H1 (cell line): ENCODE measurements at places on chromosomes 2 and 18. TPM values are rescaled to one million over a fixed set of nuclear protein-coding genes. Genes with fewer than 3 reads are reported as not detected.
A peak's percentile ranks its signal among the peaks of the same experiment; 100 is the strongest.

DNA sequence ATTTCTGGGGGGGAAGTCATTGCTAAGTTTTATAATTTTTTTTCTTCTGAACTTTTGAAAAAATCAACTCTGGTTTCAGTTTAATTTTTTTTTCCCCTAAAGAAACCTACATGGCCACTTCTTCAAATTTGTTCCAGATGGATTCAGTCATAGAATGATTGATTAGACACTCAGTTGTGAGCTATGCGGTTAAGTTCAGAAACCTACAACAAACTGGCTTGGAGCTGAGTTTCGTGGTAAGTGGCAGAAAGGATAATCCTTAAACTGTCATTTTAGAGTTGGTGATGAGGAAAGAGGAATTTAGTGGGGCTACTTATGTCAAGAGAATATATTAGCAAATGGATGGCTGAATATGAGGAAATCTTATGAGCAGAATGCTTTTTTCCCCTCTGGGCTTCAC, 23.7 kb downstream of the EFEMP1 start:
- H3K4me1 ChIP-seq: no peaks in the 10 kb centered on the region
- no peak overlapping the region for H3K27ac ChIP-seq
- H3K4me3 ChIP-seq: no peak overlapping the region
- H3K27me3 ChIP-seq: no peaks in the 10 kb centered on the region
- H3K36me3 ChIP-seq: no peaks in the 10 kb centered on the region

Gene KRTCAP3
- 50.1 and 55.4 TPM in 2 replicates for total RNA-seq

Gene TRABD2A
- 18.6 and 19.7 TPM in 2 replicates for total RNA-seq

Gene TRIM54
- total RNA-seq: 3.9 and 4.2 TPM in 2 replicates

- no peak overlapping the region for H3K4me3 ChIP-seq
- no peaks in the 10 kb centered on the region for H3K36me3 ChIP-seq
- no peak overlapping the region for H3K27ac ChIP-seq
- H3K4me1 ChIP-seq: no peaks in the 10 kb centered on the region
Measured at GRCh38 chr2:124147552-124147951, 122.5 kb downstream of the CNTNAP5 start.

Gene TLX2
- total RNA-seq: 0.15 and 0.17 TPM in 2 replicates

GRCh38 chr2:196823750-196824522, 14.8 kb upstream of the C2orf66 start:
- no peak overlapping the region for H3K4me3 ChIP-seq
- DNase-seq: no peak
- H3K36me3 ChIP-seq: no peaks in the 10 kb centered on the region
- no peak overlapping the region for H3K27ac ChIP-seq
- no peaks in the 10 kb centered on the region for H3K27me3 ChIP-seq

DNA sequence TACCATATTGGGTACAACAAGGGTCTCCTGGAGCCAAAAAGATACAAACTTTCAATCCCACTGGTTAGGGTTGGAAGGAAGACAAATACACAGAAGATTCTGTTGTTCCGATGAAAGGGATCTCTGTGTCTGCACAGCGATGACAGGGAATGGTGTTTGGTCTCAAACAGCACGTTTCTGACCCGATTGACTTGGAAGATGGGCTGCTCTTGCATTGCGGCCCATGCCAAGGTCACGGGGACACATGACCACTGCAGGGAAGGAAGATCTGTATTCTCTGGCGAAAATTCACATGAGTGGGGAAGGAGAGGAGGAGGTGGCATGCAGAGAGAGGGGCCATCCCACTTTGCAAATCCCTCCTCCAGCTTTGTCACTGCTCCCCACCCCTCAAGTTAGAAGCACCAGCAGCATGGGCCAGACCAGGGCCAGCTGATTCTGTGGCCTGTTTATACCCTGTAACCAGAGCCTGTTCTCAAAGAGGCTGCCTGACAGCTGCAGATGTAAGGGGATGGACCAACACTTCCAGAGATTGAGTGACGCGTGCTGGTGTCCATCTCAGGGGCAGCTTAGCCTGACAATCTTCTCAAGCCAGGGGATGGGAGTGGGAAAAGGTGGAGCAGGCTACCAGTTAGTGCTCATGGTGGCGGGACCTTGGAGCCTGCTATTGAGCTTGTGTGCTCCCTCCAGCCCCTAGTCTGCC, 57.2 kb downstream of the TNP1 start:
- no peaks in the 10 kb centered on the region for H3K27me3 ChIP-seq
- no peak overlapping the region for H3K27ac ChIP-seq
- H3K36me3 ChIP-seq: no peaks in the 10 kb centered on the region
- H3K4me3 ChIP-seq: no peak overlapping the region
- no peaks in the 10 kb centered on the region for H3K4me1 ChIP-seq
- no peak for DNase-seq

Gene NPAS2
- 0.65 and 1.8 TPM in 2 replicates for total RNA-seq

DNA sequence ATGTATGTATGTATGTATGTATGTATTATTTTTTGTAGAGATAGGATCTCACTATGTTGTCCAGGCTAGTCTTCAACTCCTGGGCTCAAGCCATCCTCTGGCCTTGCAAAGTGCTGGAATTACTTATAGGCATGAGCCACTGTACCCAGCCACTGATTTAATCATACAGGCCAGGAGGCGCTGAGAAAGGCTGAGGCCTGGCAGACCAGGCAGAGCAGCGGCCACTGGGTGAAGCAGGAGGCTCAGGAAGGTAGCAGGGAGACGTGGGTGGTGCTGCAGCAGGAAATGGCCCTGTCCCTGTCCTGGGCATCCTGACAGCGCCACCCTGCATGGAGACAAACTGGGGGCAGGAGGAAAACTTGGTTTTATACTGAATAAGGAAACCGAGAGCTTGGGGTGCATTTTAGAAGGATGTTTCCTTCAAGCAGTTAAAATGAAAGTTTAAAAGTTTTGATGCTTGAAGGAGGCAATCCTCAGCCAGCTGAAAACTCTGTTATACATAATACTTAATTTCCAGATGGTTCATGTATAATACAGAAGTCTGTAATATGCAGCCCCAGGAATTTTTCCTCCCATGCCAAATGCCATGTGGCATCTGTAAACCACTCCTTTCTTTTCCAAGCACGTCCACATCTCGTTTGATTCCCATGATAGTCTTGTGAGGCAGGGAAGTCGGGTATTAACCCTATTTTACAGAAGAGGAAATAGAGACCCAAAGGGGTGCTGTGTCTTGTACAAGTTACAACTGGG, 182.4 kb downstream of the CELF4 start:
- no peak overlapping the region for H3K27ac ChIP-seq
- DNase-seq: no peak
- H3K4me1 ChIP-seq: peaks cover 9% of the 10 kb centered on the region
- H3K36me3 ChIP-seq: no peaks in the 10 kb centered on the region

GRCh38 chr18:70294471-70295191, 5.8 kb downstream of the SOCS6 start:
- H3K4me1 ChIP-seq: peaks cover 12% of the 10 kb centered on the region
- no peaks in the 10 kb centered on the region for H3K36me3 ChIP-seq
- H3K27ac ChIP-seq: no peak overlapping the region
- DNase-seq: no peak

GRCh38 chr18:22813648-22814328, 119.3 kb upstream of the RBBP8 start:
- H3K27me3 ChIP-seq: no peaks in the 10 kb centered on the region
- H3K4me1 ChIP-seq: no peaks in the 10 kb centered on the region
- no peak for DNase-seq
- no peaks in the 10 kb centered on the region for H3K36me3 ChIP-seq
- H3K27ac ChIP-seq: no peak overlapping the region

- no peaks in the 10 kb centered on the region for H3K36me3 ChIP-seq
- H3K4me1 ChIP-seq: no peaks in the 10 kb centered on the region
- no peak overlapping the region for H3K4me3 ChIP-seq
Measured at GRCh38 chr18:57826252-57826651, 23.1 kb upstream of the ATP8B1 start.

GRCh38 chr2:232634206-232635150, 1.1 kb downstream of the EFHD1 start:
- H3K4me1 ChIP-seq: no peaks in the 10 kb centered on the region; the same call in 1 of the 2 replicates
- H3K4me3 ChIP-seq: peak overlapping the region; percentile 56
- no peaks in the 10 kb centered on the region for H3K36me3 ChIP-seq
- DNase-seq: no peak
- H3K27ac ChIP-seq: no peak overlapping the region

Gene EFEMP1
- 14.0 and 15.5 TPM in 2 replicates for total RNA-seq

Gene ZSWIM2
- total RNA-seq: not detected in 2 replicates

DNA sequence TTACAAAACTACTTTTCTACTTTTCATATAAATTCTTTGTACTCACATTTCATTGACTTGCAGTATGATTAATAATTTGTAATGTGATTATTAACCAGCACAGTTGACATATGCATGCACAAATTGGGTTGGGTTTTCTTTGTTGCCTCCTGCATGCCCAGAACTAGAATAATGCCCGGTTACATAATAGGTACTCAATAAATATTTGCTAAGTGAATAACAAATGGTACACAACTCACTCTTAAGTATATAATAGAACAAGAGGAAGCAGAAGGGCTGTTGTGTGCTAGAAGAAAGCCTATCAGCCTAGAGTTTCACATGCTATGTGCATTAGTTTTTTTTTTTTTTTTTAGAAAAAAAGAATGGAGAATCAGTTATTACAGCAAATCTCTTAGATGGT, 9.3 kb downstream of the RDH14 start:
- peaks cover 9% of the 10 kb centered on the region for H3K36me3 ChIP-seq
- no peak for DNase-seq
- H3K27ac ChIP-seq: no peak overlapping the region
- H3K4me1 ChIP-seq: peaks cover 3% of the 10 kb centered on the region
- H3K27me3 ChIP-seq: no peaks in the 10 kb centered on the region

- H3K36me3 ChIP-seq: no peaks in the 10 kb centered on the region
- no peaks in the 10 kb centered on the region for H3K4me1 ChIP-seq
- no peak overlapping the region for H3K27ac ChIP-seq
- no peak overlapping the region for H3K4me3 ChIP-seq
Measured at GRCh38 chr2:18395555-18395954, 164.9 kb downstream of the RDH14 start.

Gene SLC19A3
- total RNA-seq: 5.9 and 9.8 TPM in 2 replicates

Gene ACMSD
- total RNA-seq: not detected in 2 replicates

DNA sequence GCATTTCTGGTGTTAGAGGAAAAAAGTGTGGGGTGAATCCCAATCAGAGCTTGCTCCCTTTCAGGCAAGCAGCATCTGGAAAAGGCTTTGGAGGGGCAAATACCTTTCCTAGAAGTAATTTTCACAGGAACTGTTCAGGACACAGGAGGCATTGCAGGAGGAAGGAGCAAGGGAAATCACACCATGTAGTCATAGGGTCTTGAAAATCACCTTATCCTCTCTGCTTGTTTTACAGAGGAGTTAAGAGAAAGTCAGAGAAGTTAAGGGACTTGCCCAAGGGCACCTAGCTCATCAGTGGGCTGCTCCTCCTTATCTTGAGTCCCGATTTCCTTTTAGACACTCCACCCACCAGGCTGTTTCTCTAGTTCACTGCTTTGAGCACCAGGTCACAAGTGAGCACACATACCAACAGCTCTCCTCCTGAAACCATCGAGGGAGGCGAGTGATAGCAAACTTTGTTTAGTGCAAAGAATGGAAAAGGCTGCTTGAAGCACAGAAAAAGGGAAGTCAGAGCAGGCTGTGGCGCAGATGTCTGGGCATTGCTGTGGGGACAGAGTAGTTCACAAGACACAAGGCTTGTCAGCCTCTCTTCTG, 89.2 kb upstream of the CXCR4 start:
- no peak for DNase-seq
- H3K4me3 ChIP-seq: no peak overlapping the region
- no peaks in the 10 kb centered on the region for H3K36me3 ChIP-seq
- no peaks in the 10 kb centered on the region for H3K4me1 ChIP-seq

GRCh38 chr2:206084870-206085741, 868 bp downstream of the INO80D start:
- no peak for DNase-seq
- peaks cover 15% of the 10 kb centered on the region; the same call in 1 of the 2 replicates for H3K4me1 ChIP-seq
- no peaks in the 10 kb centered on the region for H3K27me3 ChIP-seq

GRCh38 chr2:171878481-171878993, 15.5 kb downstream of the SLC25A12 start:
- no peaks in the 10 kb centered on the region for H3K4me1 ChIP-seq
- H3K27me3 ChIP-seq: no peaks in the 10 kb centered on the region
- no peak overlapping the region for H3K4me3 ChIP-seq

DNA sequence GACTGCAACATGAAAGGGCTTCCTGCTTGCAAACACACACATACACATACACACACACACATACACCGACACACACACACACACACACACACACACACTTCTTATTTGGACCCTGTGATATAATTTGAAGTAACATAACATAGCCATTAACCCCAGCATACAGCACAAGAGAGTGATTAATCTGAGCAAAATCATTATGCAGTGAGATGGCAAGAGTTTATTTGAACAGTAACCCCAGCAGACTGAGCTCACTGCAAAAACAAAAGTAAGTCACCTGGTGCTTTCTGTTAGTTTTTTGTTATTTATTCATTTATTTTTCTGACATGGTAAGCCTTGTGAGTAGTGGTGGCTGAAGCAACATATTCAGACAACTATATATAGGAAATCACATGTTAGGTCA, 93.7 kb downstream of the NOL4 start:
- no peak overlapping the region for H3K4me3 ChIP-seq
- no peaks in the 10 kb centered on the region for H3K36me3 ChIP-seq
- H3K4me1 ChIP-seq: no peaks in the 10 kb centered on the region

Gene NGEF
- total RNA-seq: 3.2 and 7.9 TPM in 2 replicates

DNA sequence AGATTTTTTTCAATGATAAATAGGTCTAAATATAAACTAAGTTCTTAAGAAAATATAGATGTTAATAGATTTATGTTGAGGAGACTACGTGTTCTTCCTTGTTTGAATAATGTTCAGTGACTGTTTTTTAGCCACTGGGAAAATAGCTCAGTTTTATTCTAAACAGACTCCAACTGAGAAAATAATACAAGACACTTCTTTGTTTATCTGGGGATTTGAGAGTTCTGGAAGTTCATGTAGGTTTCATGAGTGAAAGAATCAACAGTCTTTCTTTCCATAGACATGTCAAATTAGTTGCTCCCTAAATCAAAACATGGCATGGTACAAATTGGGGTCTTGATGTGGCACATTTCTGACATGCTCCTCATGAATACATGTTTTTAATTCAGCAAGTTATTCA, 177.7 kb downstream of the MREG start:
- H3K4me3 ChIP-seq: no peak overlapping the region
- H3K4me1 ChIP-seq: no peaks in the 10 kb centered on the region
- H3K27ac ChIP-seq: no peak overlapping the region
- H3K27me3 ChIP-seq: no peaks in the 10 kb centered on the region
- H3K36me3 ChIP-seq: no peaks in the 10 kb centered on the region

- H3K4me1 ChIP-seq: peaks cover under 1% of the 10 kb centered on the region
- H3K36me3 ChIP-seq: peaks cover 13% of the 10 kb centered on the region
- no peak for DNase-seq
- H3K4me3 ChIP-seq: no peak overlapping the region
Measured at GRCh38 chr18:12998332-12999060, 7.3 kb downstream of the CEP192 start.

DNA sequence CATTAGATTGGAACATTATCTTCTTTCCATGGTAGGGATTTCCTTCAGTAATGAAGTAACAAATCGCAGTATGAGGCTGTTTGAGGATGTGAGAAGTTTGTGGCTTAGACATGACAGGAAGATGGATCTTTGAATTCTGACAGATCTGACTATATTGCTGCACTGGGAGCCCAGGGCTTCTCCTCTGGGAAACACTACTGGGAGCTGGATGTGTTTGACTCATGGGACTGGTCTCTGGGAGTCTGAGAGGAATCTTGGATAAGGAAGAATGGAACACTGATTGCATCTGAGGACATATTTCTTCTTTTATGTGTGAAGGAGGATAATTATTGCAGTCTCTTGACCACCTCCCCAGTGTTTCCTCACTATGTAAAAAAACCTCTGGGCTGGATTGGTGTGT, 77.2 kb upstream of the ST6GAL2 start:
- no peaks in the 10 kb centered on the region for H3K27me3 ChIP-seq
- H3K27ac ChIP-seq: no peak overlapping the region
- no peaks in the 10 kb centered on the region for H3K36me3 ChIP-seq
- no peak overlapping the region for H3K4me3 ChIP-seq

GRCh38 chr2:210839450-210839849, 283.1 kb downstream of the CPS1 start:
- no peak for DNase-seq
- no peak overlapping the region for H3K4me3 ChIP-seq
- H3K27me3 ChIP-seq: no peaks in the 10 kb centered on the region
- no peaks in the 10 kb centered on the region for H3K4me1 ChIP-seq
- no peaks in the 10 kb centered on the region for H3K36me3 ChIP-seq
